Activated gamma-delta T cell treated with anti-CD3 and anti-CD28 coated beads, Interleukin-2, amount 50 U/mL, for 16 hours (primary cell): ENCODE measurements at places on chromosomes 6 and 20.

DNA sequence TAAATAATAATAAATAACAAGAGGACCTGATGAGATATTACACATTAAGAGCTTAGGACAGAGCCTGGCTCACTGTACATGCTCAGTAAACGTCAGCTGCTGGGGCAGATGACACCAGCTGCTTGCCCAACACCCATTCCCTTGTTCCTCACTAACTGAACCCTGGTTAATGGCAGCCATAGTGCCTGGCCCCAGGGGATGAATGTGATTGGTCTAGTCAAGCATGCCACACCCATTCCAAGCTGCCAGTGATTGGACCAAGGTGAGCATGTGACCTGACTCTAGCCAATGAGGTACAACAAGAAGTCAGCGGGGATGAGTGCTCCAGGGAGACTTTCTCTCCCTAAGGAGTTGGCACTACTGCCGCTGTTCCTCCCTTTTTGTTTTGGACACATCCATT is 85.1 kb upstream of the PTPN1 start:
- no peak for DNase-seq

GRCh38 chr6:8969747-8970146 is 534.4 kb upstream of the SLC35B3 start:
- no peak for DNase-seq

- DNase-seq: no peak
Observed at GRCh38 chr6:56102216-56102615, 145.2 kb downstream of the COL21A1 start.

DNA sequence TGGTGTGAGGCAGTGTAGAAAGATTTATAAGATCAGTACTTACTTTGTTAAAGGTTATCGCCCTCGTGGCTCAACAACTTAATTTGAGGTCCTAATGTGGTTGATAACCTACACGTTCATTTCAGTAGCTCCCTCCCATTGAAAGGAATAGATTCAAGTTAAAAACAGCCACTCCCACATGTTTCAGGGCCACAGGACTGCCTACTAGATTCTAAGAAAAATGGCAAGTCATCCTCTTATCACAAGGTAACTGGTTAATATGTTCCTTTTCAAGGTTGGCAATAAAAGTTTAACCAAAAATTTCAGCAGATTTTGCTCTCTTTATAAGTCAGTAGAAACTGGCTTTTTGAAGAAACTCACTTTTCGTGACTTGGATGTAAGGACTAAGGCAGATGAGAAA is 17.1 kb downstream of the GSTA2 start:
- no peak for DNase-seq

DNA sequence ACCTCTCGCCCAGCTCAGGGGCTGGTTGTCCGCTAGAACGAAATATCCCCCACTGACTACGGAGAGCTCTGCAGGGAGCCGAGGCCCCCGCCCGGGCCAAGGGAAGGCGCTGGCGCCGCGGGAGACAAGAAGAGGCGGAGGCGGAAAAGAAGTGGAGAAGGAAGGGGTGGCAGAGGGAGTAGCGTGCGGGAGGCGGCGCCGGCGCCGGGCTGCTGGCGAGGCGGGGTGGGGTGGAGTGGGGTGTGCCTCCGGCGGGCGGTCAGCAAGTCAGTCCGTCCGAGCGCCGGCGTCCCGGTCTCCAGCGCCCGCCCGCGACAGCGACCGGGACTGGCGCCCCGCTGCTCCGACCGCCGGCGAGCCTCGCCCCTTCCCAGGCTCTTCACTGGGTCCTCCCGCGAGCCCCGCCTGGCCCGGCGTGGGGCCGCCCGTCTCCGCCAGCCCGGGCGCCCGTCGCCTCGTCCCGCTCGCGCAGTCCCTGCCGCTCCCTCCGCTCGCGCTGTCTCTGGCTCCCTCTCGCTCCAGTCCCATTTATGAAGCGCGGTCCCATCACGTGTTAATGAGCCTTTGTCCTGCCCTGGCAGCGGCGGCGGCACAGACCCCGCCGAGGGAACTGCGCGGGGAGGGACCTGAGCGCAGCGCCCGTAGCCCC is at the start of gene CNR1:
CNR1 (minus strand) TSS at position 504 of the 649 bp plus-strand sequence. CDS start 21,073 bp downstream, outside the sequence.
- DNase-seq: no peak

- DNase-seq: no peak
Observed at GRCh38 chr6:90109141-90109540, 187.5 kb downstream of the BACH2 start.

- DNase-seq: no peak
Observed at GRCh38 chr6:72367439-72367838, 254.4 kb upstream of the KCNQ5 start.

DNA sequence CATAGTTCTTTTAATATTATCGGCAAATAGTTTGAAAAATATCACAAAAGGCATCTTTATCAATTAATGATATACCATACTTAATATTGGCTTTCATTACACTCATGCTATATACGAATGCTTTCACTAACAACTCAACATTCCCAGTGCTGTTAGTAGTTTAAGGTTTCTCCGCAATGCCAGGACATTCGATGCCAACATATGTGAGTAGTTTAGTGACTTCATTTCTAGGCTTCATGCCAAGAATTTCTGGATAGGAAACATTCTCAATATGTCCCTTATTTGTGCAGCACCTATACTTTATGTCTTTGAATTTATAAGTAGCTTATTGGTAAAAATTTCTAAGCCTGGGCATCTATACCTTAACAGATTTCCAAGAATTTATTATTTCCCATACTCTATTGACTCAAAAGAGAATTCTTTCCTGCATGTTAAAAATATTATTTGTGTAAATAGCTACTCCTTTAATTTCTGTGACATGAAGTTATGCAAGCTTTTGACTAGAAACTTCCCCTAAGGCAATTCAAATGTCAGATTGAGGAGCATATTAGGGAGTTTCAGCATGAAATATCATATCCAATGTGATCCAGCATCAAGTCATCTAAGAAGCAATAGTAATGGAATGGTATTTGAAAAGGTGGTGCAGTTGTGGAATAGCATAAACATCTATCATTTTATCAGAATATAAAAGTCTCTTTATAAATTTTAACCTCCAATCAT is 236.0 kb upstream of the STXBP5 start:
- DNase-seq: no peak

- no peak for DNase-seq
Observed at GRCh38 chr6:34934516-34934915, 45.5 kb downstream of the ANKS1A start.

- DNase-seq: no peak
Observed at GRCh38 chr6:16922282-16922681, 161.0 kb upstream of the ATXN1 start.

GRCh38 chr6:163309491-163310026 is 105.0 kb upstream of the QKI start:
- no peak for DNase-seq
